ENCODE measurements at places on chromosomes 1 and 21.

- DNase-seq: no peak
Observed at GRCh38 chr1:208139434-208140045, 104.6 kb downstream of the PLXNA2 start.

- DNase-seq: no peak
Observed at GRCh38 chr1:36625253-36625934, 142.7 kb upstream of the CSF3R start.

- DNase-seq: peak; percentile 4
Observed at GRCh38 chr1:241310451-241310850, 46.6 kb downstream of the RGS7 start.

- DNase-seq: no peak
Observed at GRCh38 chr1:224321706-224322105, 8.3 kb downstream of the NVL start.

GRCh38 chr1:86239894-86240293 lies 83.3 kb upstream of the COL24A1 start:
- DNase-seq: no peak

- no peak for DNase-seq
Observed at GRCh38 chr21:22189278-22189677, 1191.1 kb downstream of the NCAM2 start.

DNA sequence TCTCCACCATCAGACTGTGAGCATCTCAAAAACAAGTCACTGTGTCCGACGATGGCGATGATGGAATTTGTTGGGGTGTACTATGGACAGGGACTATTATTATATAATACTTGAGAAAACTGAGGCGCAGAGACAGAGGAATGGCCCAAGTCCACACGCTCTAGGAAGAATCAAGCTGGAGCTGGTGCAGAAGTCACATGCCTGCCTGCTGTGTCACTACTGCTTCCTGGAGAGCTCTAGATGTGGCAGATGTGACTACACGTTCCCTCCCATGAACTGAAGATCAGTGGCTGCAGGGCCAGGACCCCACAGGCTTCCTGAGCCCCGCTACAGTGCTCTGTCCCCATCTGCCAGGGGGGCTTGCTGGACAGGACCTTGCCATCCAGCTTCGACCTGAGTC lies 56.9 kb downstream of the TRABD2B start:
- DNase-seq: no peak

- no peak for DNase-seq
Observed at GRCh38 chr21:42423197-42423675, 19.5 kb downstream of the UBASH3A start.

DNA sequence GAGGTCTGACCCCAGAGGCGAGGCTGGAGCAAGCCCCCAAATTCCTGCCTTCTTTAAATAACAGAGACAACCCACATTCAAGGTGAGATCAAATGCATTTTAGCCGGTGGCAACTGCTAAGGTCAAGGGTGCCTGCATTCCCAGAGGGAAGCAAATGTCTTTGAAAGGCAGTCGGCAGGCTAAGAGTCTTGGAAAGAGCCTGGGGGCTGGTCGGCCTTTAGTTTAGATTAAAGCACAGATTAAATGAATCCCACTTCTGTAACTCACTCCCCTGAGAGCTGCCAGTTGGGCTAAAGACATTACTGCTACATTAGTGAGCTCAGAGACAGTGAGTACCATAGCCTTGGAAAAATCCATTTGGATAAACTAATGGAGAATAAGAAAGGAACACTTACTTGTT lies 59.2 kb downstream of the HTR6 start:
- no peak for DNase-seq

- DNase-seq: no peak
Observed at GRCh38 chr1:18866314-18866713, 6.9 kb upstream of the TAS1R2 start.

- peak; percentile 78 for DNase-seq
Observed at GRCh38 chr1:145782272-145783099, 41.4 kb downstream of the RNF115 start.
